ENCODE measurements at places on chromosomes 6 and 20.

DNA sequence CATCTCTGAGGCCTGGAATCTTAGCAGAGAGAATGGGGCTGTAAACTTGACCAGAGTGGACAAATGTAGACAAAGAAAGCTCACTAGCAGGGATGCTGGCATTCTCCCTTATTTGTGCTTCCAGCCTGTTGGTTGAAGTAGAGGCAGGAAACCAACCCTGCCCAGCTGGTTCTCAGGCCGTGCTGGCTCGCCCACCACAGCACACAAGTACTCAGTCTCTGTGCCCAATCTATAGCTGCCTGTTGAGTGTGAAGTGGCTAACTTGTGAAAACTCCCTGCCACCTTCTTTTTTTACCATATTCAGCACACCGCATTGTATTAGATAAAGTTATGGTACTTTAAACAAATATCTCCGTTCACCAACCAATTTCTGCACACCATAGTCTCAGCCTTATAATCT lies 37.3 kb downstream of the HDDC2 start:
- DNase-seq = no peak

GRCh38 chr6:142827991-142828390 lies 117.0 kb downstream of the HIVEP2 start:
- no peak for DNase-seq

DNA sequence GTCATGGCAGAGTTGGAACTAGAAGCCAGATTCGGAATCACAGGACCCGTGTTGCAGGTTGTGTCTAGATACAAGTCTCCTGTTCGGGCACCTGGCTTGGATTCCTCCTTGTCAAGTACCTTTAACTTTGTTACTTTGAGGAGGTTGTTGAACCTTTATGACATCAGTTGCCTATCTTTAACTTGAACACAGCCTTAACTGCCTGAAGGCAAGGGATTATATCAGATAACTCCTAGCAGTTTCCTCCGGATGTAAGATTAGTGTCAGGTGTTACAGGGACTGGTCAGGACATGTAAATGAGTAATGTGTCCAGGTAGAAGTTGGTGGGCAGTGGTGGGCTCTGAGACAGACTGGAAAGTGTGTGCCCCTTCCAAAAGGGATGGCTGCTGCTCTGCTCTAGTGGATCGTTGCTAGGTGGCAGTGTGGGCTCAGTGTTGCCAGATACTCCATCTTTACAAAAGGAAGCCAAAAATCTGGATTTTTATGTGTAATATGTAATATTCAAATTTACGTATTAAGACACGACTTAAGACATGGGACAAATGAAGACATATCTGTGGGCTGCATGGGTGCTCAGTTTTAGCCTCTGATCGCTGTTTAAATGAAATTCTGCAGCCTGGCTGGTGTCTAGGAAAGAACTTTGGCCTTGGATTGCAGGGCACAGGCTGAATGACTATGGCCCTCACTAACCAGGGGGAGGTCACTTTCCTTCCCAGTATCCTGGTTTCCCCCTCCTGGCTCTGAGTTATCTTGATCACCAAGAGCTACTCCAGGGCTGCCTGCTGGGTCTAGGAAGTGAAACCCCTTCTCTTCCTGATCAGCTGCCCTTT lies 27.1 kb downstream of the CHMP4B start:
- DNase-seq = no peak

DNA sequence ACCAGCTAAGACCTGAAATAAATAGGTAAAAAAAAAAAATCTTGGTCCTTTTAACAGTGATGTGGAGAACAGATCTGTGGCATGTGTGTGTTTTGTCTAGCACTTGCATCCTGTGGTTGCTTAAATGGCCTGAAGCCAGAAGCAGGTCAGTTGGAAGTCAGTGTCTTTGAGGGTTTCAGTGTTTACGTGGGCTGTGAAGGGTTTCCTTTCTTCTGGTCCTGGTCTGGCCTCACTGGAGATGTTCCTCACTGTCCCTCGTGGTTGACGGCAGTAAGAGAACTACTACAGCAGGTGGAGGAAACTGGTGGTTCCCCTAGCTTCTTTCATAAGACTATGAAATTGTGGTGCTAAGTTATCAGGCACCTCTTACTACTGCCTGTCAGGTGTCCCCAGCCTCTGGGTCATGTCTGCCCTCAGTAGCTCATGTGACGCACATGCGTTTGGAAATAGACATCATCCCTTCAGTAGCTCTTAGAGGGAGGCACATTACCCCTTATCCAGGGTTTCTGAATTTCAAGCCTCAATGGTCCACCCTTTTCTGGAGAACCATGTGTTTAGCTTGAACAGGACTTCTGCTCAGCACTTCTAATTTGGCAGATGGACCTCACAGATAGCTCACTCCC lies 59.4 kb upstream of the SCP2D1 start:
- DNase-seq = no peak

DNA sequence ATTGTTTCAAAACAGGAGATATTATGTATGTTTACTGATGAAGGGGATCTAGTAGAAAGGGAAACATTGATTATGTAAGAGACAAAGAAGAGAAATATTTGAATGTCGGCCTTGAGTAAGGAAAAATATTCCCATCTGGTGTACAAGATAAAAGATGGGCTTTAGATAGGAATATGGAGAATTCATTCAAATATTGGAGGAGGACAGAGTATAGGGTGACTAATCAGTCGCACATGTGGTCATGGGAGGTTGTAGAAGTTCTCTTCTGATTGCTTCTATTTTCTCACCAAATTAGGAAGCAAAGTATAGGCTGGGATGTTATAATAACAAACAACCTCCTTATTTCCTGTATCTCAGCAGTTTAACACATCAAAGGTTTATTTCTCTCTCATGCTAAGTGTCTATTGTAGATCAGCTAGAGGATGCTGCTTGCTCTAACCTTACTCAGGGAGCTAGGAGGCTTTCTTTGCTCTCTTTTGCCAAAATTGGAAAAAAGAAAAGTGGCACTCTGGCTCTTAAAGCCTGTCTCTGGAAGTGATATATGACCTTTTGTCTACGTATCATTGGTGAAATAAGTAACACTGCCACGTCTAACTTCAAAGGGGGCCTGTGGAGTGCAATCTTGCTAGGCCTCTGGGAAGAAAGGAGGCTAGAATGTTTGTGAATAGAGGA lies 1.2 kb upstream of the HDDC2 start:
- no peak for DNase-seq

DNA sequence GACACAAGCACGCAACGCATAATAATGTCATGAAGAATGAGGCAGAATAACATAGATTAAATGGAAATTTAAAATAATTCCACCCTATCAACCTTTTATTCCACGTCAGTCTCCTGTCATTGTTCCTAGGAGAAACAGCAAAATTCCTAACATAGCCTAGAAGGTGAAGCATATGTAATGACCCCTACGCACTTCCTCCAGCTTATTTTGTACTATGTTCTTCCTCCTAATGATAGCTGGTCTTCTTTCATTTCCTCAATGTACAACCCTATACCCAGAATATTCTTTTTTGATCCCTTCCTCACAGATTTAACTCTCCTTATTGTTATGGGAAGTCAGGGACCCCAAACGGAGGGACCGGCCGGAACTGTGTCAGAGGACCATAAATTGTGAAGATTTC lies 122.0 kb upstream of the CARMIL1 start:
- no peak for DNase-seq

- DNase-seq = no peak
These were observed 41.7 kb downstream of the BCKDHB start for GRCh38 chr6:80148220-80148619.

- no peak for DNase-seq
These were observed 107.1 kb downstream of the SCAF8 start for GRCh38 chr6:154840363-154840762.

- no peak for DNase-seq
These were observed 292.0 kb upstream of the ARID1B start for GRCh38 chr6:156485150-156485549.

GRCh38 chr20:6654513-6655252 lies 112.8 kb upstream of the BMP2 start:
- peak; percentile 13 for DNase-seq

- DNase-seq = no peak
These were observed 605 bp upstream of the PPP1R16B start for GRCh38 chr20:38804682-38805501.

DNA sequence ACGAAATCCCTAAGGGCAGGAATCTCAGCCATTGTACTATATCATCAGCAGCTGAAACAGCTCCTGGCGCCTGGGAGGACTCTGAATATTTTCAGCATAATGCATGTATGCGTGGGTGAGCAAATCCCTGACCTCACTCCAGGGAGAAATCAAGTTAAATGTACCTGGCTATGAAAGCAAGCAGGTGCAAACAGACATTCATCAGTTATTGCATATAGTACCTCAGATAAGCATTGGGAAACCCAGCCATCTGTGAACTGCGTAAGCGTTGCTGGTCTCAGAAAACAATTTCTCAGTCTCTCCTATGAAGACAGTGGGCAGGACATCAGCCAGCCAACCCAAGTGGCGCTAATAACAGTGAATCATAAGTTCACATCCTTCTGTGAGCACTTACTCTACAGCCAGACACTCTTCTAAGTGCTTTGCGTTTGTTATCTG lies 622.6 kb downstream of the EPM2A start:
- DNase-seq = no peak

GRCh38 chr6:28135393-28135792 lies 6.3 kb upstream of the ZKSCAN8 start:
- no peak for DNase-seq

DNA sequence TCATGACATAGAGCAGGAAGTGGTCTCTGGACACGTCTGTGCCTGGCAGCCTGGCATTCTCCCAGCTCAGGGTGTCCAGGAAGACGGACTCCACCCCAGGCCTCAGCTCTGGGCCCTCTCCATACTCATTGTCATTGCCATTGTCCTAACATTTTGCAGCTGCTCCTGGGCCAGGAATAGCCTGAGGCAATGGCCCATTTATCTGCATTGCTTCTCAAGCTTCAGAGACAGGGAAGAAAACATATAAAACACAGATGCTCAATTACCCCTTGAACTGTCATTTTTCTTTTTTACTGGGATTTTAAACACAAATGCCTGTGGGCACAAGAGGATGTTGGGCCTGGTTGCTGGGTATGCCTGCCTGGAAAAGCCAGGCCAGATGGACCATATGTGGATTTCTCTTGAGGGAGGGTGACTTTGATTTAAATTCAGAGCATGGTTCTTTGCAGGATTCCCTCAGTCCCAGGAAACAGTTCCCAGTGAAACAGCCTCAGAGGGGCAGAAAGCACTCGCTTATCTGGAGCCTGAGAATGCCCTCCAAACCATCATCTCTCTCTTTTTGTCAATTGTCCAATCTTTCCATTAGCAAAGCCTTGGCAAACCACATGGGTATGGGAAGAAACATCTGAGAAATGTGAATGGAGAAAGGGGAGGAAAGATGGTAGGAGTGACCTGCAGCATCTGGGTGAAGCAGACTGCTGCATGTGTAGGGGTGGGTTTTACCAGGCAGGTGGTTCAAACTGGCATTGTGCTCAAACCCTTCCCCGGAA lies 17.9 kb downstream of the LAMP5 start:
- peak; percentile 7 for DNase-seq

DNA sequence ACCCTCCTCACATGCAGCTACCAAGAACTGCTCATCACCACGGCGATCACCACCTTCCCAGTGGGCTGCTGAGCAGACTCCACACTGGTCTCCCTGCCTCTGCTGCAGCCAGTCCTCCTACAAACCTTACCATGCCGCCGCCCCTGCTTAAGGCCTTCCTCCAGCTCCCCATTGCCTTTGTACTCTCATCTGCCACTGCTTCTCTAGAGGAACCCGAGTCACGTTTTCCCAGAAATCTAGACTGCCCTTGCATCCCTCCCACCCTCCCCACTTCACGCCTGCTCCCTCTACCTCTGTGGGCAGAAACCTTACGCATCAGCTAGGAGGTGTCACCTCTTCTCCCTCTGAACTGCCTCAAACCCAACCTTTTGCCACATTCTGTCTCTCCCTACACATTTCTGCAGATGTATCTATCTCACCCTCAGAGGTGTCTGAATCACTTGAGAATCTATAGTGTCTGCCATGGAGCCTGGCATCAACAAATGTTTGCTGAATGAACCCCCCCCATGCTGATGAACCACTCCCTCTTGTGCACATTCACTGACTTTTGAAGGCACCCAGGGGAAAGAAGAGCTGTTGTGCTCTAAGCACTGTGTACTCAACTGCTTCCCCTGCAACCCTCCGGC lies 4.3 kb downstream of the E2F1 start:
- DNase-seq = no peak

- no peak for DNase-seq
These were observed 929.6 kb downstream of the C6orf118 start for GRCh38 chr6:164379795-164380194.

DNA sequence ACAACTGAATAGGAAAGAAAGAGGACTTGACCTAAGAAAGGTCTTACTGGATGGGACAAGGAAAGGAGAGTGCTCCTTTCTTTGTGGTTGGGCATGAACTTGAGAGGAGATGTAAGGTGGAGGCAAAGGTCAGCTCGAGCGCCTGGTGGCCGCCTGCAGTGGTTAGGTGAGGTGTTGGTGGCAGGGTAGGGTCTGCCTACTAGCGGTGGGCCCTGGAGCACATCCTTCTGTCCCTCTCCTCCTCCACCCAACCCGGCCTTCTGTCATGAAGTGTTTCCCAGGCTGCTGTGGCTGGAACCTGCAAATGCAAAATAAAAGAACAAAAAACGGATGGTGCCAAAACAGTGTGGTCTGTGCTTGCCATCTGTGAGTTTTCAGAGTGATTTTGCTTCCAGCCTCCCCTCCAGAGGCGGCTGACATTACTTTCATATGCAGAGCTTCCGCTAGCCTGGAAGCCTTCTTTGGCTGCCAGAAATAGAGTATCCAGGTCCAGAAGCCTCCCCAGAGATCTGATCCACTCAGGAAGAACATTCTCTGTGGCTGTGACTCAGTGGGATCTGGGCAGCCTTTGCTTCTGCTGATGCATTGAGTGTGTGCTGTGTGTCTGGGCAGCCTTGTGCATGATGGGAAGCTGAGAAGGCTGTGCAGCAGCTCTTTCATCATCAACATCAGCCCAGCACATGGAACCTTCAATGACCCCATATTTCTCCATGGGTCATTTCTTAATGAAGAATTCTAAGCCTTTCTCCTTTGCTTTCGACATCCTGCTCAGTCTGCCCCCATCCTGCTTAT lies 79.8 kb upstream of the FAM184A start:
- DNase-seq = no peak

DNA sequence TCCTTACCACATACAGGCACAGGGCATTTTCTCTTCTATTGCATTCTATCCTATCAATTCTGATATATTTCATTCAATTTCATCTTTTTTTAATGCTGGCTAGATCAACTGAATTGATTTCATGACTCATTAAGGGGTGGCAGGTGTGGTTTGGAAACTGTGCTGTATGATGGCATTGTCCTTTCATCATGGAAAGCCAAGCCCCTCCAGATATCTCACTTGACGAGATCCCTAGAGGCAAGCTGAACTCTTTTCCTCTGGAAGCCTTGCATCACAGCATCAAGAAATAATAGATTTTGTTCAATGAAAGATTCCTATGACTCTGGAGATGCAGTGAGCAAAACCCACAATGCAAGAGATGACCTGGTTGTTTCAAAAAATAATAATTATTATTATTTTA lies 401.2 kb downstream of the PREX1 start:
- no peak for DNase-seq

Measured in SJCRH30 (cell line).